Activated CD4-positive, alpha-beta memory T cell treated with anti-CD3 and anti-CD28 coated beads for 36 hours (primary cell): ENCODE measurements at places on chromosomes 4 and X. TPM values are rescaled to one million over a fixed set of nuclear protein-coding genes. Genes with fewer than 3 reads are reported as not detected.

The ERCC6L gene
- total RNA-seq = 10.8 TPM

DNA sequence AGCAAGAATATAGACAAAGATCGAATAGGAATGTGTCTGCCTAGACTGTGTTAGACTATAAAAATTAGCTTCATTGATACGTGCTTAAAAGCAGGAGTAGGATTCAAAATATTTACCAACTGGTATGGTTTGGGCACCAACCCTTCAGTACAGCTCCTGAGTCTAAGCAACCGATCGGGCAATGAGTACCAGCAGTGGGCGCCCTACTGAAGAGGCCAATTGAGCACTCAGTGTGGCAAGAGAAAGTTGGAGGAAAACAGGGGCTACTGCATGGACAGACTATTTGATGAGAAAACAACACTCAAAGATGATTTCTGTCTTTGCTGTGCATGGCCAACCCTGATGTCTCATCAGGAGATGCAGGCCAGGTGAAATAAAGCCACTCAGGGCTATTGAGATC is 176.0 kb upstream of the NWD2 start:
- DNase-seq = no peak

The FAM184B gene
- total RNA-seq = not detected

DNA sequence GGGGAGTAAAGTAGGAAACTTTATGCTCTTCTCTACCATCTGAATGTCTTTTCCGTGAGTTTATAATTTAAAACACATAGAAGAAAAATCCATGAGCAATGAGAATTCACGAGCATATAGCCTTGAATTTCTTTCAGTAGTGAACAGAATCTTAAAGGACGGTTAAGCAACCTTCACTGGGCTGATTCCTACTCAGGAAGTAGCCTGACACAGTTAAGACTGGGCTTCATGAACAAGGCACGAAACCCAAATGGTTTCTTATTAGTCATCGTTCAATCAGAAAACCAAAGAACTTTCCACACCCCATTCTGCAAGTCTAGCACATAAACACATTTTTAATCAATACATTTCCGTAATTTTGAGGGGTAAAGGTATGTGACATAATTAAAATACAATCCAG is 95.8 kb downstream of the SH3KBP1 start:
- DNase-seq = no peak

The PAGE2 gene
- not detected for total RNA-seq

DNA sequence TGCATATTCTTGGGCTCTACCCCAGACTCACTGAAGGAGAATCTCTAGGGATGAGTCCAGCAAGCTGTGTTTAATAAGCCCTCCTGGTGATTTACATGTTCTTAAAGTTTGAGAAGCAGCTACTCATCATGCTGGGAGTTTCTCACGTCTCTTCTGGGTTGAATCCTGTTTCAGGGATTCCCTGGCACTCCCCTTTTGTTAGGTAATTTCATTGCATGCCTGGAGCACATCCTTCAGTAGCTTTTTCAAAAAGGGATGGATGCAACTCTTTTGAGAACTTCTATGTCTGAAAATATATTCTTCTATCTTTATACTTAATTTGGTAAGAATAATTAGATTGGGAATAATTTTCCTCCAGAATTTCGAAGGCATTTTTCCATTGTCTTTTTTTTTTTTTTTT is 4.4 kb downstream of the EVC start:
- no peak for DNase-seq

The ADH1A gene
- total RNA-seq = not detected

The TMEM255A gene
- not detected for total RNA-seq

- no peak for DNase-seq
Measured at GRCh38 chr4:185213877-185214276, 4.5 kb downstream of the SNX25 start.

DNA sequence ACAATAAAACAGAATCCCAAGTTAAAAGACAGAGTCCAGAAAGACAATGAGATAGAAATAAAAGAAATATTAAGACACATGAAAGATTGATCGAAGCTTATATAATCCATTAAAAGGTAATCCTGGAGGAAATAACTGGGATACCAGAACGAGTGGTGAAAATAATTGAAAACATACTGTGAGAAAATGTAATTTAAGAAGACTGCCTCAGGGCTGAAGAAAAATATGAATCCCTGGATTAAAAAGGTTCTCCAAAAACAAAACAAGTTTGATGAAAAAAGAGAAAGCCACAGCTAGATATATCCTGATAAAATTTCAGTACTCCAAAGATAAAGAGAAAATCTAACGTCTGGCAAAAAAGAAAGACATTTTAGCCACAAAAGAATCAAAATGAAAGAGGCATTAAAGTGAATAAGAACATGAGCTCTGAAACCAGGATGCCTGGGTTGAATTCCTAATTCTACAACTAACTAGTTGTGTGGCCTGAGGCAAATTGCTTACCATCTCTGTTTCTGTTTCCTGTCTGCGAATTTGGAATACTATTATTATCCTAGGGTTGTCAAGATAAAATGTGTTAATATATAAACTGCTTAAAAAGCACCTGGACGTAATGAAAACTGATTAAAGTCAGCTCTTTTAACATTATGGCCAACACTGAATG is 5.5 kb downstream of the DDX60L start:
- DNase-seq = no peak

The PCDH7 gene
- not detected for total RNA-seq

- DNase-seq = no peak
Measured at GRCh38 chrX:66018585-66019309, 21.1 kb downstream of the VSIG4 start.
